A549 treated with dexamethasone at 1 μM for 4 hours (cell line): ENCODE measurements at places on chromosomes 4 and X. TPM values are rescaled to one million over a fixed set of nuclear protein-coding genes. Genes with fewer than 3 reads are reported as not detected.

PNCK gene
- 0.07 to 0.41 TPM (median 0.18 TPM) in 5 replicates for total RNA-seq

VCX2 gene
- not detected in 5 replicates for total RNA-seq

MAGEB2 gene
- total RNA-seq: not detected in 5 replicates

ZNF157 gene
- 0.05 TPM in 2 of 5 replicates, not detected in the others for total RNA-seq

KLKB1 gene
- 0.05 TPM in 1 of 5 replicates, not detected in the others for total RNA-seq

AWAT2 gene
- total RNA-seq: not detected in 5 replicates

IQSEC2 gene
- total RNA-seq: 33.1 to 39.7 TPM (median 38.7 TPM) in 5 replicates

MAP3K15 gene
- total RNA-seq: 1.6 to 2.2 TPM (median 1.9 TPM) in 5 replicates

MAGEE1 gene
- 3.4 to 4.8 TPM (median 4.1 TPM) in 5 replicates for total RNA-seq

CXCL10 gene
- 0.08 to 0.12 TPM (median 0.11 TPM) in 3 of 5 replicates, not detected in the others for total RNA-seq

FAM9A gene
- total RNA-seq: not detected in 5 replicates

C4orf51 gene
- not detected in 5 replicates for total RNA-seq

ATOH1 gene
- not detected in 5 replicates for total RNA-seq

AADAT gene
- 7.6 to 9.6 TPM (median 8.4 TPM) in 5 replicates for total RNA-seq

PRPS2 gene
- 33.5 to 52.9 TPM (median 51.7 TPM) in 5 replicates for total RNA-seq

PNMA6A gene
- total RNA-seq: 4.0 to 4.8 TPM (median 4.7 TPM) in 5 replicates

MAGT1 gene
- 35.9 to 46.3 TPM (median 44.6 TPM) in 5 replicates for total RNA-seq

PLXNA3 gene
- 5.6 to 25.1 TPM (median 13.8 TPM) in 5 replicates for total RNA-seq

NRK gene
- total RNA-seq: not detected in 5 replicates

CPLX1 gene
- 0.28 to 0.90 TPM (median 0.47 TPM) in 5 replicates for total RNA-seq

KLHL34 gene
- total RNA-seq: not detected in 5 replicates

PRR32 gene
- not detected in 5 replicates for total RNA-seq

INPP4B gene
- total RNA-seq: 4.2 to 6.0 TPM (median 5.3 TPM) in 5 replicates

XAGE1A gene
- 21.1 to 62.0 TPM (median 33.5 TPM) in 5 replicates for total RNA-seq

PABPC5 gene
- total RNA-seq: not detected in 5 replicates

XPNPEP2 gene
- total RNA-seq: not detected in 5 replicates

CT55 gene
- total RNA-seq: not detected in 5 replicates

BTC gene
- 0.90 to 1.5 TPM (median 0.92 TPM) in 5 replicates for total RNA-seq

VEGFD gene
- 0.19 to 0.46 TPM (median 0.33 TPM) in 5 replicates for total RNA-seq

HMGB3 gene
- total RNA-seq: 154 to 185 TPM (median 160 TPM) in 5 replicates

CTAG1A gene
- not detected in 5 replicates for total RNA-seq

PPP4R3C gene
- not detected in 5 replicates for total RNA-seq

SOD3 gene
- total RNA-seq: not detected in 5 replicates

HPF1 gene
- 14.2 to 16.0 TPM (median 15.2 TPM) in 5 replicates for total RNA-seq

RBM47 gene
- total RNA-seq: 26.6 to 37.2 TPM (median 34.1 TPM) in 5 replicates
